ENCODE measurements at places on chromosomes 12 and 14. TPM values are rescaled to one million over a fixed set of nuclear protein-coding genes. Genes with fewer than 3 reads are reported as not detected.

The SERPINA12 gene
- total RNA-seq, result not detected

DNA sequence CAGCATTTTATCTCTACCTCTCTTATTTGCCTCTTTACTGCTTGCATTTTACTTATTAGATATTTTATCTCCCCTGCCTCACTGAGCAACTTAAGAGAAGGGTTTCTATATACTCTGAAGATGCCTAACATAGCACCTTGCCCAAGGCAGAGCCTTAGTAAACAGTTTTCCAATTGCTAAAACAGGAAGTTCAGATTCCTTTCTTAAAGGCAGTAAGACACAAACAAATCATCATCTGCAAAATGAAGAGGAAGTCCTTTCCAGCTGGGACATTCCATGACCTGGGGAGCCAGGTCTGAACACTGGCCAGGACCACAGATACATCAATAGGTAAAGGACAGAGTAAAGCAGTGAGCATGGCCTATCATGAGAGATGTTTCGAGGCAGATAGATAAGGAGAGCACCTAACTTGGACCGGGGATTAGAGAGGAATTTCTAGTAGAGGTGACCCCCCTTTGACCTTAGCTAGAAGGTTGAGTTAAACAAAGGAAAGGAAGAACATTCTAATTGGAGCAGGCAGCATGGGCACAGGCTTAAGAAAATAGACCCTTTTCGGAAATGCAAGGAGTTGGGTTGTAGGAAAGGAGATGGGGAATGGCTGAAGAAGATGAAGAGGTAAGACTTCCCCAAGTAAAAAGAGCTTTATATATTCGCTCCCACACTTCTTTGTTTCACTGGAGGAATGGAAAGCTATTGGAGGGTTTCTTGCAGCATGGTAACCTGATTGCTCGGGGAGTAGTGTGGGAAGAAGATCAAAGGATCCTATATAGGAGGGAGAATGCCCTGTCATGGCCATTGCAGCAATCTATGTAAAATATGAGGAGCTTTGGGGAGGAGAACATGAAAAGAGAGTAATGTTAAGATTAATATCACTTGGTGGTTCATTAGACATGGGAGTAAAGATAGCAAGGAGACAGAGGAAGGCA lies 94.8 kb downstream of the PHLDA1 start:
- no peak for DNase-seq

The ZC2HC1C gene
- 1.5 TPM for total RNA-seq

The CAPZA3 gene
- total RNA-seq, result not detected

DNA sequence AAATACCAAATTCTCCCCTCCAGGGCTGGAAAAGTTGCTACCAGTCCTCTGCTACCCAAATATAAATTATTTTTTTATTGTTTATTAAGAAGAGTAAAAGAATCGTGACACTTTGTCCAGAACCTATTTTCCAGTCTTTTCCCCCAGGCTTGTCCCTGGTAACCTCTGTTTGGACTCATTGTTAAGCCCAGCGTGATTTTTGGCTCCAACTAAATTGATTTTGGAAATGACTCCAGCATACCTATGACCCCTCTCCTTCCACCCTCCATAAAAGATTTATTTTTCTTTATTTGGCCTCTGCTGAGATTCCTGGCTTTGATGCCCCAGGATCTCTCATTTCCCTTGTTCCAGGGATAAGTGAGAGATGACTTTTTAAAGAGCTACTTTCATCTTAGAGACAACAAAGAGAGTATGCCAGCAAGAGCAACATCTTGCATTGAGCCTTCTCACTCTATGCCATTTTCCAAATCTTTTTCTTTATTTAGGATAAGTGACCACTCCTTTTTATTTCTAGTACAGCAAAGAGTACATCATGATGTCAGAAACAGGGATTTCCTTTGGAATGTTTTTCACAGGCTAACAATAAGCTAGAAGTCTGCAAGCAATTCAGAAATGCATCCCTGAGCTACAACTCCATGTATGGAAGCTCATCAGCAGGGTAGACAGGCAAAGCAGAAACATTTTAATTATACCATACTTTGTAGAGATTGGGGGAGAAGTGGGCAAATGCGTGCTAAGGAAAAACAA lies 75.8 kb downstream of the DAD1 start:
- no peak for DNase-seq

Data from urinary bladder (tissue), 4 donors.